ENCODE measurements at places on chromosomes 7 and 10.

DNA sequence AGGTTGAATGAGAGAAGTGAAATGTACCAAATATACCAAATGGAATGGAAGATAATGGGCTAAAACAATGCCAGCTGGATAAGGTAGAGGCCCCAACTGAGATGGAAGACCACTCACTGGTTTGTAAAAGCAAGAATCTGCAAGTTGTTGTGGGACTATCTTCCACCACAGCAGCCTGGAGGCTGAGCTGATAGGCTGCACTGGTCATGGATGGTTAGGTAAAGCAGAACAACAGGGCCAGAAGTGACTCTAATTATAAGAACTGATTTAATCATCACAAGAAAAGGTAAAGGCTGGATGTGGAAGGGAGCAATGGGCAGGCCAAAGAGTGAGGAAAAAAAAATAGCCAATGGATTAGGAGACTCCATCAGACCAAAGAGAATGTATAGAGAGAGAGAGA, 11.8 kb downstream of the TFEC start:
- no peak for DNase-seq

DNA sequence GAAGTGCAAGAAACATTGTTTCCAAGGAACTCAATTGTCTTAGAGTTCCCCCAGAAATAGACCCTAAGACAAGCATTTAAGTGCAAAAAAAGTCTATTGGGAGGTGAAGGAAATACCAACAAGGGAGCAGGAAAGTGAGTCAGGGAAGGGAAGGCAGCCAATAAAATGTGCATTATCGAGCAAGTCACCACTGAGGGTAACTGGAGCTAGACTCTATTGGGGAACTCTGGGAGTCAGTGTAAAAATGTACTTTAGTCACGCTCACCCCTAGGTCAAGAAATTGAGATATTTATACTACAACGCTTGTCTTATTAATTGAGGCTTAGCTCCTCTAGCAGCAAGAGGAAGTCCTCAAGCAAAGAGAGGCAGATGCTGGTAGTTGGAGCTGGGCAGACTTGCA, 137.7 kb downstream of the RTKN2 start:
- no peak for DNase-seq

DNA sequence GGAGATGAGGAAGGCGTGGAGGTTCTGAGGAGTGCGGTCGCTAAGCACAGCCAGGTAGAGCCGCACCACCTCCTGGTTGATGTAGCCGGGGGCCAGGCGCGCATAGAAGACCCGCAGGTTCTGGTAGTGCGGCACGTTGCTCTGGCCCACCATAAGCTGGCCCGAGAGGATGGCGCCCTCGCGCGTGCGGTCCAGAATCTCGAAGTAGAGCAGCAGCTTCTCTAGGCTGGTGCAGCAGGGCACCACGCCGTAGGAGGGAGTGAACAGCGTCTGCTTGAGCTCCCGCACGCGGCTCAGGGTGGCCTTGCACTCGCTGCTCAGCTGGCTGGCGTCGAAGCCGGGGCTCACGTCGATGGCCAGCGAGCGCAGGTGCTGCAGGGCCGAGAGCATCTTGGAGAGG, 77.8 kb upstream of the TNRC18 start:
- DNase-seq = no peak

- DNase-seq = no peak
Observed at GRCh38 chr7:106658316-106659165, 2.4 kb downstream of the CCDC71L start.

DNA sequence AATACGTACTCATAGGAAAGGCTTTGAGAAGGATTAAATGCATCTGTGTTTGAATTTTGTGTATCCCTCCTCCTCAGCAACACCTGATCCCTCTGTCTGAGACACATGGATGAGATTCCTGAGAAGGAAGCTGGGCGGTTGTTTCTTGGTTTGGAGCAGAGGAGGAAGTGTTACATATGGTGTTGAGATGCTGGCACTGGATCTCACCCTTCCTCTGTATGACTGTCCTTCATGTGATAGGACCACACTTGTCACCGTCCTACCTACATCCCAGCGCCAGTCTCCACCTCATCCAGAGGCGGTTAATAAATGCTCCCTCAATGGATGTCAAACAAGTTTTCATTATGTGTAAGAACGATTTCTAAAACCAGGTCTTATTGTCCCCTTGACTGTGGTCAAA, 49.4 kb upstream of the KLF6 start:
- no peak for DNase-seq

- DNase-seq = no peak
Observed at GRCh38 chr10:128054163-128054970, 71.9 kb downstream of the MKI67 start.

GRCh38 chr7:76514926-76515771, 4.8 kb downstream of the UPK3B start:
- DNase-seq = peak; percentile 31

- DNase-seq = no peak
Observed at GRCh38 chr7:107405559-107405958, 64.3 kb upstream of the GPR22 start.

DNA sequence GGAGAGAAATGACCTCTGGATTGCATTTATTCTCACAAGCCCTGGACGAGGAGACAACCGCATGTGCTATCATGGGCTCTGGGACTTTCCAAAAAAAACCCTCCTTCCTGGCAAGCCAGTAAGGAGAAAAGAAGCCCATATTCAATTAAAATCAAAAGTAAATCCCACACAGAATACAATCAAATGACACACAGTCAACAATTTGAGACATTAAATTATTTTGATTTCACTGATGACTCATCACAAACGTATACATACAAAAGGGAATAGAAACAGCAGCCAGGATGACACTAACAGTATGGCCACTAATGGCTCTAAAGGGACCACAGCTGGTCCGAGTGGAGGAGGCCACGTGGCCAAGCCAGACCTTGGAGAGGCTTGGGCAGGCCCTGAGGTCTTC, 24.9 kb downstream of the LRRC20 start:
- DNase-seq = no peak

- no peak for DNase-seq
Observed at GRCh38 chr10:82438277-82438676, 563.3 kb downstream of the NRG3 start.
